ENCODE measurements at places on chromosomes 6 and 20.

DNA sequence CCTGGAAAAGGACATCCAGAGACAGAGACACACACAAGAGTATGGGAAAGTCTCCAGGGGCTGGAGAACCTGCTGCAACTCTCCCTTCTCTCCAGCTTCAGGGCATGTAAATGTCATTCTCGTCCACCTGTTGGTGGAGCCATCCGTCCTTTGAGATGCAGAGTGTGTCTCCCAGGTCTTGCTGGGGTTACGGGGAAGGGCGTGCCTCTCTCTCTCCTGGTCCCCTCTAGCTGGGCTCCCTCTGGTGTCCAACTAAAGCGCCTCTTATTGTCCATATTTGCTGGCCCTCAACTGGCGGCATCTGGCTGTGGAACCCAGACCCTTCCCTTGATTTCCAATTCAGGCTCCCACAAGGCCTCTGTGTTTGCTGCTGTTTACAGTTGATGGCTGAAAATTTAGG is 244.1 kb downstream of the BMP7 start:
- DNase-seq, result no peak

DNA sequence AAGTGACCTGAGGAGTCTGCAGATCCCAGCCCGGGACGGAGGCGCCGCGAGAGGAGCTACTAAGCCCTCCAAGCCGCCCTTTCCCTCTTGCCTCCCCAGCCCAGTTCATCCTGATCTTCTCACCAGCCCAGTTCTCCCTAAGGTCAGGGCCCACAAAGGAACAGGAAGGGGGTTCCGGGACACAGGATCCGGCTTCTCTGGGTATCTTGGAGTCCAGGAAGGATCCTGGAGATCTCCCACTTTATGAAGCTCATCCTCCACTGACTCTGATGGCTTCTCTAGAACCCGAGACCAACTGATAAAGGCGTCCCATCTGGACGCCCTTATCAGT is 36.9 kb upstream of the HLA-C start:
- no peak for DNase-seq

GRCh38 chr20:37615340-37616109 is 78.3 kb upstream of the CTNNBL1 start:
- DNase-seq, result peak; percentile 3

DNA sequence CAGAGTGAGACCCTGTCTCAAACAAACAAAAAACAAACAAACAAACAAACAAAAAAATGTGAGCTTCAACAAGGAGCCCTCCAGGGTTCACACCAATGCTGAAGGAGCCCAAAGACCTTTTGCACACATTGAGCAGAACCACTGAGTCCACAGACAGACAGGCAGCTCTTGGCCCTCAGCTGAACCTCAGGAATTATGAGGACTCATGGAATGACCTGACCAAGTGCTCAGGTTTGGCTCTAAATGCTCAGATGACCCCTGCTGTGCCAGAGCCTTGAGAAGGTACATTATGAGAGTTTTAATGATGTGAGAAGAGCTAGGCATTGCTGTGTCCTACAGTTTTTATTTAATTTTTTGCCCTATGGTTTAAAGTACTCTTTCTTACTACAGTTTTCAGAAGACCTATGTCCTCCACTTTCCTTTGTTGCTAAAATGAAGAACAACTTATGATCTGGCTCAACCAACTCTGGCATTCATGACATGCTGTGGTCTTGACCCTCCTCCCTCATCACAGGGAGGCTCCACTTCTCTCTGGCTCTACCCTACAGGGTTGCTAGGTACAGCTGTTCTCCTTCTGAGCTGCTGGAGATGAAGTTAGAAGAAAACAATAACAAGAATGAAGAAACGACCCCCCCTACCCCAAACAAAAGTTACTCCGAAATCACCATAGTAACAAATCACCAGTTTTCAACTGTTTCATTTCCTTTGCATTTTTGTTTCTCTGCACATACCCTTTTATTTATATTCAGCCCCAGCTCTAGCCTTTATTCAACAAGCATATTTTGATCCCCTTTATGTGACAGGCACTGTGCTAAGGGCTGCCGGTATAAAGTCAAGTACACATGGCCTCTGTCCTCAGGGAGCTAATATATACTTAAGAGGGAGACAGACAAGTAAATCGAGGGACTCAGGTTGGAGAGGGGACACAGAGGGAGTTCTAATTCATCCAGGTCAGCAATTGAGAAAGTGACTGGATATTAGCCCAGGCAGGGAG is 128.7 kb upstream of the TRAF3IP2 start:
- DNase-seq, result no peak

DNA sequence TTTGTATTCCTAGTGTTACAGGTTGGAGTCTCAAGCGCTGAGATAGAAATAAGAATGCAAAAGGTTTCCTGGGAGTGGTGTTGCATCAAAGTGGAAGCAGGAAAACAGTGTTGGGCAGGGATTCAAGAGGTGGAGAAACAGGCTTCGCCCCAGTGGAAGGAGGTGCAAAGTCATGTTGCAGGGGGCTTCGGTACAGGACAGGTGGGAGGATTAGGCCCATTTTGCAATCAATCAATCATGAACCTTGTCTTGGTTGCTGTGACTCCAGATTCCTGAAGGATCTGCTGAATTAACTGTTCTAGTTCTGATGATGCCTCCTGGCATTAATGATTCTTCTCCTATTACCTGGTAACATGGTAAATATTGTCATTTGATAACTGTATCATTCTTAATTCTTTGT is 22.4 kb upstream of the FAM217A start:
- no peak for DNase-seq

GRCh38 chr20:15446373-15446772 is 1109.0 kb upstream of the FLRT3 start:
- no peak for DNase-seq

- DNase-seq, result peak; percentile 4
These were observed 58.7 kb downstream of the VAPB start for GRCh38 chr20:58447511-58448391.

DNA sequence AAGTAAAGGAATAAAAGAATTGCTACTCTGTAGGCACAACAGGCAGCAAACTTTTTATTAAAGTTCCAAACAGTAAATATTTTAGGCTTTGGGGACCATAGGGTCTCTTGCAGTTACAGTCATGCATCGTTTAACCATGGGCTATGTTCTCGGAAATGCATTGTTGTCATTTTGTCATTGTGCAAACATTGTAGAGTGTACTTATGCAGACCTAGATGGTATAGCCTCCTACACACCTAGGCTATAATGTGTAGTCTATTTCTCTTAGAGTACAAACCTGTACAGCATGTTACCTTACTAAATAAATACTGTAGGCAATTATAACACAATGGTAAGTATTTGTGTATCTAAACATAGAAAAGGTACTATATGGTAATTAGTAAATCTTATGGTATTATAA is 54.7 kb downstream of the CDS2 start:
- no peak for DNase-seq

DNA sequence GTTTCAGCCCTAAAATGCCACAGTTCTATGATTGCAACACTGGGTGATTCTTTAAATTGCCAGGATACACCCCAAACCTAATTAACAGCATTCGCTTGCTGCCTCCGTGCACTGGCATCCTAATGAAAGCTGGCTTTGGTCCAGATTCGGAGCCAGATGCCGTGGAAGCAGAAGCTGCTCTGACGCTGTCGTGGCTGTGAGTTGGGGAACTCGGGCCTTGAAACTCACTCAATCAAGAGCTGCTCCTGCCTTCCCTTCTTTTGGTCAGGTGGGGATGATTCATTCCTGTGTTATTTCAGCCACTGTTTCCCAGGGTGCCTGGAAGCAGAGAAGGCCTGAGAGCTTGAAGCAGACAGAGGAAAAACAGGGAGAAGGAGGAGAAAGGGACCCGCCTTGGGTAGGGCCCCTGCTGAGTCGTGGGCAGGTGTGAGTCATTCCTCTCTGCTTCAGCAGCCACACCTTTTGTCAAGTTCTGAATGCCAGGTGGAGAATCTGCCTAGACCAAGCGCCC is 36.2 kb upstream of the DSP start:
- no peak for DNase-seq

GRCh38 chr6:13194852-13195251 is 133.5 kb downstream of the TBC1D7 start:
- DNase-seq, result no peak

- no peak for DNase-seq
These were observed 3.2 kb downstream of the POLH start for GRCh38 chr6:43579171-43579570.

- no peak for DNase-seq
These were observed 7.3 kb downstream of the RNF24 start for GRCh38 chr20:4008026-4008413.

DNA sequence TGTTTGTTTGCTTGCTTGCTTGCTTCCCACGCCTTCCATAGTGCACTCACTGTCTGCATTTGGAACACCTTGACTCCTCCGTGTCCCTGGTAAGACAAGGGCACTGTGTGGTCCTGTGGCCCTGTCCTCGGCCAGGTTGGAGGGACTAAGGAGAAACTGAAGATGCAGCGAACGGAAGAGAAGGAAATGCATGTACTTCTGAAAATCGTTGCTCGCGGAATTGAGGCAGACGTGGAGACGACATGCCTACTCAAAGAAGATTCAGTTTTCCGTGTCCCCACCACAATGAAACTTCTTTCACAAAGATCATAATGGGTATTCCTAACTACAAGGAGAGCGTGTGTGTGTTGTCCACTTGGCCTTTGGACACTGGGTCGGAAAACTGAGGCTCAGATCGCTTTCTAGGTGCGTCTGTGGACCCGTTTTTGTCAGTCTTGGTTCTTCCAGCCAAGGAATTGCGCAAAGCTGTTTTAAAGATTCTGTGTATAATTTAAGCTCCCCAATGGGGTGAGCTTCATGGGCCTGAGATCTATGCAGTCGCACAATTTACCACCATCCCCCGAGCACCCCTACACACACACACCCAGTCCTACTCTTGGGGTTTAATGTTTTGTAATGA is 120.4 kb upstream of the ZNF184 start:
- DNase-seq, result no peak

GRCh38 chr6:77136086-77136485 is 327.2 kb downstream of the HTR1B start:
- no peak for DNase-seq

DNA sequence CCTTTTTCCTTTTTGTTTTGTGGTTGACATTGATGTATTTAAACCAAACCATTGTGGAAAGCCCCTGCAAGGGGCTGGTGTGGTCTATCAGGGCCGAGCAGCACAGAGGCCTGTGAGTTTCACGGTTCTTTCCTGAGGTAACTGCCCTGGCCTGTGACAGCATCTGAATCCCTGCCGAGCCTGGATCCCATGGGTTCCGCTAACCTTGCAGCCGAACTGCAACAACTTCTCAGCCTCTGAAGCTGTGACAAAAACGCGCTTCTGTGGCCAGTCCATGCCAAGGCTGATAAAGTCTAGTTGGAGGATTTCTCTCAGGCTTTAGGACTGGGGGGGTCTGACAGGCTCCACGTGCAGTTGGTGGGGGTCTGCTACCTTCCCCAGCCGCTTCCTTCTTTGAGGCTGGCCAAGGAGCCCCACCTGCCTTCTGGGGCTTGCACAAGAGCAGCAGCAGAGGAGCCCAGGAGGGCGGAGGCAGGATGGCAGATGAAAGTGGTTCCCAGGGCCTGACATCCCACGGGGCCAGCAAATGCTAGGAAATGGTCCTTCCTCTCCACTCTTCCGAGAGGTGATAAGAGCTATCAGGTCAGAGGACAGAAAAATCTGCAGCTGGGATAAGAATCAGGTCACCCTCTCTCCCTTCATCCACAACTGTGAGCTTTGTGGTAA is 150.9 kb downstream of the PREX1 start:
- DNase-seq, result no peak

DNA sequence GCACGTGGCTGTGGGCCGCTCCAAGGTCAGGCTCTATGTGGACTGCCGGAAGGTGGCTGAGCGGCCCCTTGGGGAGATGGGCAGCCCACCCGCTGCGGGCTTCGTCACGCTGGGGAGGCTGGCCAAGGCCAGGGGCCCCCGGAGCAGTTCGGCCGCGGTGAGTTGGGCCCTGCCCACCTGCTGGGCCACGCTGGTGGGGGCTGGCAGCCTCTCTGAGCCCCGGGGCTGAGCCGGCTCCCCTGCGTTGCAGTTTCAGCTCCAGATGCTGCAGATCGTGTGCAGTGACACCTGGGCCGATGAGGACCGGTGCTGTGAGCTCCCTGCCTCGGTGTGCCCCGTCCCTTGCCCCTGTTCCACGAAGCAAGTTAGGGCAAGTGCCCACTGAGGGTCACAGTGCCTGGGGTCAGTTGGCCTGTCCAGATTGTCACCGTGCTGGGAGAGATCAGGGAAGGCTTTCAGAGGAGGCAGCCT is 27.1 kb downstream of the COL20A1 start:
- no peak for DNase-seq

DNA sequence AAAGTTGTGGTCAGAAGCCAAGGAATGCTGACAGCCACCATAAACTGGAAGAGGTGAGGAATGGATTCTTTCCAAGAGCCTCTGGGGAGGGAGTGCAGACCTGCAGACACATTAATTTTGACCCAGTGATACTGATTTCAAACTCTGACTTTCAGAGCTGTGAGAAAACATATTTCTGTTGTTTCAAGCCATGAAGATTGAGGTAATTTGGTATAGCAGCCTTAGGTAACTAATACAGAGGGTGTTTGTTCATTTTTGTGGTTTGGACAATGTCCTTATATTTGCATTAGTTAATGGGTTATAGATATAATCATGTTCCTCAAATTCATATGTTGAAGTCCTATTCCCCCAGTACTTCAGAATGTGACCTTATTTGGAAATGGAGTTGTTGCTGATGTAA is 85.4 kb upstream of the GTSF1L start:
- no peak for DNase-seq

DNA sequence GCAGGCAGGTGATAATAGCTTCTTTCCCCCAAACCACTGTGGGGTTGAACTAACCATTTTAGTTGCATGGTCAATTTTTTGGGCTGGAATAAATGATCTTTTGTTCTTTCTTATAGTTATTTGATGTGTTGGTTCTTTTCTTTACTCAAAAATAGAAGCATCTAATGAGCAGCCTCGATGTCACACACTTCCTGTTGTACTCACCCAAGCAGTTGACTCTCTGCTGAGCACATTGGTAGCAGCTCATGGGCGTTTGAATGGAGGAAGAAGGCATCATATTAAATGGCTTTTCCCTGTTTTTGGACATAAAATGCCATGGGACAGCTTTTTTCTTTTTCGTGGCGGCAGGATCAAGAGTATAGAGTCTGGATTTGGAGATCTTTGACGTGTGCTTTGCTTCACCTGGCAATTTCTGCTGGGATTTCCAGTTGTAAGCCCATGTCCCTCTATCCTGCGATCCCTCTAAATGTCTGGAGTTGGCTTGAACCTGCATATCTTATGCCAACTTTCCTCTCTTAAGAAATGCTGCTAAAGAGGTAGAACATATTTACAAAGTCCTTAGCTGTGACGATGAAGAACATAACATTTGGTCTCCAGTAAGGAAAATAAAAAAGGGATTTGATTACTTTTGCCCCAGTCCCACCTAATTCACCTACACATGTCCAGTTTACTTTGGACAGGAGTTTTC is 268.3 kb downstream of the PRL start:
- no peak for DNase-seq

Data from stimulated activated CD8-positive, alpha-beta memory T cell treated with anti-CD3 and anti-CD28 coated beads, Interleukin-2, amount 100 ng/mL, for 1 hour (primary cell).